CD4-positive, alpha-beta T cell treated with Interleukin-17A for 1 hour (primary cell): ENCODE measurements at places on chromosomes 16 and 17.
A peak's percentile ranks its signal among the peaks of the same experiment; 100 is the strongest.

DNA sequence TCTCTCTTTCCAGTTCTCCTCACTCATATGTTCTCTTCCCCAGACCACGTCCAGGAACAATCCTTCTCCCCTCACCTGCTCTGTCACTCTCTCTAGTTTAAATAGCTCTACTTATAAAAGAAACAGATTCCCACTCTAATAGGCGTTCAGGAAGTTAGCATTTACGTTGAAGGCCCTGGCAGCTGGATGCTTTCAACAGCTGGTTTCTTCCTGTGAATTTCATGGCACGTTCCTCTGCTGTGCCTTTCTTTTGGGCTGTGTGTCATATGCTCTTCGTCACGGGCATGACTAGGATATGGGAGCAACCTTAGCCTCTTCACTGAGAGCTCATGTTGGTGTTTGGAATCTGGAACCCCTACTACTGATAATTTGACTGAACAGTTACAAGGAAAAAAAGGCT, 73.2 kb downstream of the ZNF18 start:
- DNase-seq: no peak

GRCh38 chr17:622356-622755, 92.3 kb downstream of the VPS53 start:
- no peak for DNase-seq

DNA sequence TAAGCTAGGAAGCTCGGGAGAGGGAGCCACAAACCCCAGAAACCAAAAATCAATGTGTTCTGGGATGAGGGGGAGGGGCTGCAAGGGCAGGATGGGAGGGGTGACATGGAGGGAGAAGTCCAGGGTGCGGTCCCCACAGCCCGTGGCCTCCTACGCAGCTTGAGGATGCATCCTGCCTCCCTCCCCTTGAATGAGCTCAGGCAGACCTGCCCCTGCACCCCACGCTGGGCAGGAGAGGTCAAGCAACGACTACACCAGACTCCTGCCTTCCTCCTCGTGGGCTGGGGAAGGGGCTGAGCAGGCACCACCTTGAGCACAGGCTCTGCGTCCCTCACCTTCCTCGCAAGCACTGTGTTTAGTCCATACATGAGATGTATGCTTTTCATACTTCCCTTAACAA, 3.9 kb downstream of the ANKRD13B start:
- DNase-seq: no peak

DNA sequence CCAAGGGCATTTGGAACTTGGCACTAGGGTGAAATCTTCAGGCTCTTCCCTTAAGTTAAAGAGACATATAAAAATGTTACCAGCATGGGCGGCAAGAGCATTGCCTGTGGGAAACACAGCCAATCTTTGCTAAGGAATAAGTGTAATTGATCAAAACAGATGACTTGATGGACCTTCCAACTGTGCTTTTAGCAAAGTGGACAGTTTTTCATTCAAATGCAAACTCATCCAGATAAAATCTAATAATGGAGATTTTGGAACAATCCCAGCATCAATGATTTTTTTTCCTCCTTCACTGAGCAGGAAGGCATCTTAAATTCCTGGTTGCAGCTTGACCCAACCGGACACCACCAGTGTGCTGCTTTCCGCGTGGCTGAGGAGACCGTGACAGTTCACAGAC, 42.9 kb upstream of the BHLHA9 start:
- no peak for DNase-seq

DNA sequence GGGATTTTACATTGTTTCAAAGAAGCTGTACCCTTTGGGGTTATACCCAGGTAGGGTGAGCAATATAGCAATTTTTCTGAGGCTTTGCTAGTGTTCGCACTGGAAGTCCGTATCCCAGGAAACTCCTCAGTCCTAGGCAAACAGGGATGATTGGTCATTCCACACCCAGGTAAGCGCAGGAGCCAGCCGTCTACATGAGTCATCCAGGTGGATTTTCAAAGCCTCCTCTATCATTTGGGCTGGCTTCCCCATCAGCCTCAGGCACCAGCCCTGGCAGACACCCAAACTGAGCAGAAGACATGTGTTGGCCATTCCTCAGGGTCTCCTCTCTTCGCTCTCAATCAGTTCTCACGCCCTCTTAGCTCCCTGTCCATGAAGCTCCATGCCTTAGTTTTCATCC, 135.6 kb downstream of the AIPL1 start:
- DNase-seq: no peak

- DNase-seq: peak; percentile 36
Observed at GRCh38 chr16:25014500-25015147, 545 bp downstream of the ARHGAP17 start.

GRCh38 chr16:19210968-19211367, 42.9 kb downstream of the SYT17 start:
- no peak for DNase-seq

GRCh38 chr16:73891129-73891542, 405.5 kb upstream of the PSMD7 start:
- DNase-seq: no peak

- no peak for DNase-seq
Observed at GRCh38 chr16:58415003-58415402, 22.7 kb downstream of the GINS3 start.

DNA sequence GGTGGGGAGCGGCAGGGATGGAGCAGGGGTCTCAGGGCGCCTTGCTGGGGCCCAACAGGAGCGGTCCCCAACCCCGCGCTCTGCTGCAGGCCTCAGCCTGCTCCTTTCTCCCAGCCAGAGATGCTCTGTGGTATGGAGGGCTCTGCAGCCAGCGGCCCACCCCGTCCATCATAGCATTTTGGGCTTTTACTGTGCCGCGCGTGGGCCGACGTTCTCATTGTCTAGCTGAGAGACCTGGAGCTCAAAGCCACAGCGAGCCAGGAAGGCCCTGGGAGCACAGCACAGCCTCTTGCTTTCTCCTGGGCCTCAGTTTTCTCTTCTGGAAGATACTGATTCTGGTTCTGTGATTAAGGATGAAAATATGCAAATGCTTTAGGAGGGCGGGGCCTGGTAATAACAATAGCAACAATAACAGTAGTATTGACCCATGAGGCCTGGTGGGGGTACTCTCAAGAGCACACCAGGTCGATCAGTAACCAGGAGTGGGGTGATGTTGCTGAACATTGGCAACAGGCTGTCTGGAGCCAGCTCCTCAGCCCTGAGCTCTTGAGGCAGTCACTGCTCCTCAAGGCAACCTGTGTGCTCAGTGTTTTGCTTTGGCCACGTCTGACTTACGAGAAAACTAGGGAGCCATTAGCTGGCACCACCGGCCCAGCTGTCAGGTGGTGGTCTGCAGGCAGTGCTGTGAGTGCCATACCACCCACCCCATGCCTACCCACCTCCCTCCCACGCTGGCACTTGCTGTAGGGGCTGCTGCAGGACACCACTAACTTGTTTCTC, 1.1 kb upstream of the RASD1 start:
- DNase-seq: no peak

DNA sequence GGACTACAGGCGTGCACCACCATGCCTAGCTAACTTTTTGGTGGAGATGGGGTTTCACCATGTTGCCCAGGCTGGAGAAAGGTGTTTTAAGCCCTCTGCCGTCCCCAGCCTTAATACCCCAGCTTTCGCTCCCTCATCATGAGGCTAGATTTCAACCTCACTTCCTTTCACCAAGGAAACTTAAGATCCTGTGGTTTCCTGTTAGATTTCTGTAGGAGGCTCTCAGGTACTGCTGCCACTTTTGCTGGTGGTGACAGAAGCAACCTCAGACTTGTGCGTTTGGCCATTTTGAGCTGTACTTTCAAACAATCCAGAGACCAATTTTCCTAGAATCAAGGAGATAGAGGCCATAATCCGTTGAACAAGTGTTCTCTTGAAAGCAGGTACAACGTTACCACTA, 36.2 kb downstream of the MPHOSPH6 start:
- DNase-seq: peak; percentile 27

DNA sequence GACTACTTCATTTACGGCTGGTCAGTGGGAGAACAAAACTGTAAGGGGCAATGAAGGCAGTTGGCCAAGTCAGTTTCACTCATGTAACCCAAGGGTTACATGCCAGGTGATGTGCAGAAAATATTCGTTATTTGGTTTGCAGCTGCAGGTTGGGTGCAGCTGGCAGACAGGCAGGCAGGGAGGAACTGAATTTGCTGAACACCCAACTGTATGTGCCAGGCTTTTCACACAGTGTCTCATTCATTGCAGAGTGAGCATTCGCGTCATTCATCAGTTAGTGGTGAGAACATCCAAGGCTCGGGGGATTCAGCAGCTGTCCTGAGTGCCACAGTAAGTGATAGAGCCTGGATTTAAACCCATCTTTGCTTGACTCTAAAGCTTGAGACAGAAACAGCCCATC, 59.7 kb downstream of the ABCC6 start:
- no peak for DNase-seq

GRCh38 chr16:51682905-51683304, 531.8 kb upstream of the SALL1 start:
- no peak for DNase-seq

DNA sequence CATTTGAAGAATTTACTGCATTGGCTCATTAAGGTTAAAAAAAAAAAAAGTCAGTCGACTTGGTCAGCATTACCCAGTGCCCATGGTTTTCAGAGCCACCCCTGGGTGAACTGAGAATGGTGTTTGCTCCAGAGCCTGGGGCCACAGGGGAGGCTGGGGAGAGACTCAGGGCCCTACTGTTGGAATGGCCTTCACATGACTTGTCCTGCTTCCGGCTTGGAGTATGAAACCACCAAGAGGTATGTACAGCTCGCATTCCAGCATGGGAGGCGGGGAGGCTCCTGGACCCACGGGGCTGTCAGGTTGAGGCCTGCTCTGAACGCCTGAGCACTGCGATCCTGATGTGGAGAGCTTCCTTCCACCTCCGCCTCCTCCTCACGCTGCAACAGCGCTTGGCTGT, 36.8 kb downstream of the MSI2 start:
- DNase-seq: no peak

DNA sequence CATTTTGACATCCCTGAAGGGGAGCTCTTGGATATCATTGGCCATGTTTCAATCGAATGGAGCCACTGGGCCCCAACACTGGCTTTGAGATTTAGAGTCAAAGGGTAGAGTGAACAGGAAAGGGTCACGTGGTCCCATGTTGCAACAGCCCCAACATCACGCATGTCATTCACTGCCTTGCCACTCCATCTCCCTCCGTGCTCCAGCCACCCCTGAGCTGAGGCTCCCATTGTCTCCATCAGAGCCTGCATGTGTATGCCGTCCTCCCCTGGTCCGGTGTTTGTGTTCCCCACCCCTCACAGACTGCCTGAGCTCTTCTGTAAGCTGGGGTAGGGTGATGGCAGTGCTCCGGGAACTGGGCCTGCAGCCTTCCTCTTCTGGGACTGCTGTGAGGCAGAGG, 12.1 kb downstream of the NFE2L1 start:
- no peak for DNase-seq
